GM04504 (cell line): ENCODE measurements at places on chromosomes 5 and 9.

- no peak for DNase-seq
These were observed 1446.2 kb downstream of the MAT2B start for GRCh38 chr5:164951570-164951969.

- no peak for DNase-seq
These were observed 110.0 kb downstream of the PLPPR1 start for GRCh38 chr9:101138509-101138908.

GRCh38 chr9:124941679-124942561, 1.0 kb upstream of the GOLGA1 start:
- no peak for DNase-seq

DNA sequence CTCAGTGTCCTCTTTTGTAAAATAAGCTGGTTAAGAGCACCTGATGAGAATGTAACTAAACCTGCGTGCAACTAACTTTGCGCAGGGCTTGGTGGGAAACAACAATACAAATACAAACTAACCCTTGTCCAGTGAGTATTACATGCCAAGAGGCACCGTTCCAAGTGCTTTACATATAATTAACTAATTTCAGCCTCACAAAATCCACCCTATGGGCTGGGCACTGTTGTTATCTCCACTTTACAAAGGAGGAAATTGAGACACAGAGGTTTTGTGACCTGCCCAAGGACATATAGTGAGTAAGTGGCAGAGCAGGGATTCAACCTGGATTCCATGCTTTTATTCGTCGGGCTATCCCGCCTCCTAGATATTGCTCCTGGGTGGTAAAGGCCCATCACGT, 26.2 kb upstream of the TNIP1 start:
- DNase-seq: no peak

- DNase-seq: no peak
These were observed 146.4 kb upstream of the RETREG1 start for GRCh38 chr5:16763211-16763610.

GRCh38 chr9:137456061-137456863, 2.9 kb downstream of the NSMF start:
- DNase-seq: no peak

- no peak for DNase-seq
These were observed 39.1 kb upstream of the ITGA1 start for GRCh38 chr5:52748590-52748989.

DNA sequence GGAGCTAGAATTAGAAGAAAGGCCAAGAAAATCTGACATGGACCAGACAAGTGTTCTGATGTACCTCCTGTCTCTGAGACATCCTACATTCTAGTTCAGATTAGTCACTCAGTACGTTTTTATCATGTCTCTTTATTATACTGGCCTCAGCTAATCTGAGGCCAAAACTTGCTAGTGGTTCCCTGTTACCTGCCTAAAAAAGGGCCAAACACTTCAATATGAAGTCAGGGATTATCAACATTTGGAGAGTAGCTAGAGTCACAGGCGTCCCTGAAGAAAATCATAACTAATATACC, 587.4 kb downstream of the PRELID2 start:
- DNase-seq: no peak
